ENCODE measurements at places on chromosomes 2 and 18.

GRCh38 chr18:79424880-79425568 is 29.3 kb downstream of the NFATC1 start:
- DNase-seq = no peak

GRCh38 chr18:8174771-8175170 is 434.5 kb upstream of the RAB12 start:
- no peak for DNase-seq

- no peak for DNase-seq
These were observed 9.6 kb upstream of the NT5C1B start for GRCh38 chr2:18598848-18599484.

GRCh38 chr2:141417246-141417797 is 713.5 kb downstream of the LRP1B start:
- DNase-seq = no peak

GRCh38 chr2:167875529-167875928 is 371.9 kb downstream of the STK39 start:
- no peak for DNase-seq

DNA sequence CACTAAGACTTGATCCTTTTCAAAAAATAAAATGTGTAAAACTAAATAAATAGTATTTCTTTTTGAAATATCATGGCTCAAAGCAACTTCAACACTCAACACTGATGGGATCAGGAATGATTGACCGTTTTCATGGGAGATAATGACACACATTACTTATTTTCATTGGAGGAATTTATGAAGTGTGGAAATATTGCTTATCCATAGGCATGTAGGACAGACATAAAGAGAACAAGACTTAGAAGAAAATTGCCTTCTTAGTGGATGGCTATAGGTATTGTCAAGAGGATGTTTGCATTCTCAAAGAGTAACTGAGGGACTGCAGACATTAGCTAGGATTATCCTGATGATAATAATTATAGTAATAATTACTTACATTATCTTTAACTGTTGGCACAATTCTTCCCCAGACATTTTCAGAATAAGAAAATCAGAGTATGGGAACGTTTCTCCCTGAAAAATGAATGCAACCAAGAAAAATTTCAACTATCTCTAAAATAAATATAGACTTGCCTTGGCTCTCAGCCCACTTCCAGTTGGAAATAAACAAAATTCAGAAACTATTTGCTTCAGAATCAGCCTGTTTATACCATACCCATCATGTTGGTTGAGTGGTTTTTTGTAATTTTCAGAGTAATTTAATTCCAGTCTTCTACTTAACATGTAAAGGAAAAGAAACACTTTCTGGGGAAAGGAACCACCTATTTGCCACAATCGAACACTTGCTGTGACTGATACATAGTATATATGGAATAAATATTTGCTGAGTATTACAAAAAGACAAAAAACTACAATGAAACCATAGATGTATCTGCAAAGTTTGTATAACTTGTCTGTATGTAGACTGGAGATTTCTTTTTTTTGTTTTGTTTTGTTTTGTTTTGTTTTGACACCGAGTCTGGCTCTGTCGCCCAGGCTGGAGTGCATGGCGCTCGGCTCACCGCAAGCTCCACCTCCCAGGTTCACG is 165.7 kb downstream of the TMX3 start:
- no peak for DNase-seq
